ENCODE measurements at places on chromosomes 7 and 10.
A peak's percentile ranks its signal among the peaks of the same experiment; 100 is the strongest.

GRCh38 chr7:150487625-150488024, 27.0 kb upstream of the GIMAP7 start:
- no peak for DNase-seq

- no peak for DNase-seq
These were observed at the start of gene STAMBPL1 for GRCh38 chr10:88879534-88880281. TSS of gene STAMBPL1 (plus strand) at chr10:88880245. CDS start at chr10:88901709, 21,464 bp downstream.

GRCh38 chr10:5583525-5584175, 58.9 kb downstream of the CALML3 start:
- peak; percentile 29 for DNase-seq

GRCh38 chr10:100291356-100291755, 4.9 kb upstream of the BLOC1S2 start:
- DNase-seq = no peak

GRCh38 chr10:77637532-77638320, at the start of gene KCNMA1:
TSS of gene KCNMA1 (minus strand) at chr10:77637808.
- no peak for DNase-seq

DNA sequence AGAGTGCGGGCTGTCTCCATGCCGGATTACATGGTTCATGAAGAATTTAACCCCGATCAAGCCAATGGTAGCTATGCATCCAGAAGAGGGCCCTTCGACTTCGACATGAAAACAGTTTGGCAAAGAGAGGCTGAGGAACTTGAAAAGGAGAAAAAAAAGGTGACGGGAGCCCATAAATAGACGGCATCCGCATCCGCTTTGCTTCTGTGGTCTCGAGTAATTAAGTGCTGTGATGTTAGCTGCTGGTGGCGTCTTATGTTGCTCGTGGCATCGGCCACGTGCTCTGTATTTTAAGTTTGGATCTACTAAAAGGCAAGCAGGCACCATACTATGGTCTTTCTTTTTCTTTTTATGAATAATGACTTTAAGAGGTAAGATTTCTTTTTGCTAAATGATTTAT, 11.1 kb downstream of the C7orf57 start:
- no peak for DNase-seq

DNA sequence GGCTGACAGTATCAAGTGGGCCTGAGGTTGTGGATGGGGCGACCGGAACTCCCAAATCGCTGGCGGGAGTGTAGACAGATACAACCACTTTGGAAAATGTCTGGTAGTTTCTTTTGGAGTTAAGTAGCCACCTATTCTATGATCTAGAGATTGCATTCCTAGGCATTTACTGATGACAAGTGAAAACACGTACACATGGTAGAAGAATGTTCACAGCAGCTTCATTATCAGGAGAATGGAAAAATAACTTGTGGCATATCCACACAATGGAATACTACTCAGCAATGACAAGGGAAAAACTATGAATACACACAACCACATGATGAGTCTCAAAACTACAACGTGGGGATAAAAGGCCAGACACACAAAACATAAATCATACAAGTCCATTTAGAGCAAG, 146.0 kb downstream of the MYOF start:
- no peak for DNase-seq

GRCh38 chr10:96260014-96260413, 11.4 kb downstream of the BLNK start:
- DNase-seq = no peak

DNA sequence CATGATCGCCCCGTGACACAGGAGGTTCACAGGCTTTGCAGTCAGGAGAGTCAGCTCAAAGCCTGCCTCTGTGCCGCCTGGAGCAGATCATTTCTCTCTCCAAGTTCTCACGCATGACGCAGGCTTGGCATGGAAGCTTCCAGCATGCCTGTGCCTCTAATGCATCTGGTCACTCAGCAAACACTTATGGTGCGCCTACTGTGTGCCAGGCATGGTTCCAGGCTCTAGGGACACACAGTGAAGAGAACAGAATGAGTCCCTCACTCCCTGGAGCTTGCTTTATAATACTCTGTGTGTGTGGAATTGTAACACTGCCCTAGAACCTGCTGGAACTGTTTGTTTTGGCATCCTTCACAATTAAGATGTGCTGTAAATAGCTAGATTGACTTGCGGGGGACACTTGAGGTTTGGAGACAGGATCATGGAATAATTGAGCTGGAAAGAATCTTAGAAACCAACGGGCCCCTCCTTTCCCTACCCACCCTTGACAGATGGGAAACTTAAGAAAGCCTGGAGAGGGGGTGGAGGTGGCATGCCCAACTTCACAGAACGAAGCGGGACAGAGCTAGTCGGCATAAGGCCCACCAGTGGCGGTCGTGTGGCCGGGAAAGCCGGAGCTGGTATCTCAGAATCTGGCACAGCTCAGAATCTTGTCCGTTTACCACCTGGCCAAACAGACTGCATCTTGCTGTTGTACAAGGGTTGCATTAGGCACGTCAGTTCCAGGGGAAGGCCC, 4.6 kb upstream of the MYH16 start:
- DNase-seq = no peak

- DNase-seq = peak; percentile 60
These were observed 37.3 kb upstream of the LAMB4 start for GRCh38 chr7:108167460-108167859.

- DNase-seq = no peak
These were observed 52.1 kb downstream of the PNLIPRP2 start for GRCh38 chr10:116672891-116673290.

DNA sequence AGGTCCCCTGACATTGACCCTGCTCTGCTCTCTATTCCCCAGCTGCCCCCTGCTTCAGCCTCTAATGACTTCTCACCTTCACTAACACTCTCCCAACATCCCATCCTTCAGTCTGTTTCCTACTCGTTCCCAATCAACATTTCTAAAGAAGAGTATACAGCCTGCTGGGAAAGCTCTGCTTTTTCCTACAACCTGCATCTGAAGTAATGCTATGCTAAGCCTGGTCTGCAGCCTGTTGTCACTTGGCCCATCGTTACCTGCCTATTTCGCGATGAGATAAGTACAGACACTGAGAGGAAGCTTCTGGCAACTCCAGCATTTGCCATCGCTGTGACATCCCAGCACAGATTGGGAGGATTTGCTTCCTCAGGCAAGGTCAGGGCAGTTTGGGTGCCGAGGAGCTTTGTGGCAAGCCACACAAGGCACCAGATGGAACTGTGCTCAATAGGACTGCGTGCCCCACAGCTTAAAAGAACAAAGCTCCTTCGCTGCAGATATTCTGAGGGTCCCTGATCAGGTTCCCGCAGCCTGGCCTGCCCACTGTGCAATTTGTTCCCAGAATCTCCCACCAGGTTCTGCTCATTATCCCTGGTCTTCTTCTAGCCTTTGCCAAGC, 51.4 kb downstream of the PKD1L1 start:
- no peak for DNase-seq

GRCh38 chr10:12726971-12727831, 274.3 kb downstream of the CCDC3 start:
- no peak for DNase-seq

DNA sequence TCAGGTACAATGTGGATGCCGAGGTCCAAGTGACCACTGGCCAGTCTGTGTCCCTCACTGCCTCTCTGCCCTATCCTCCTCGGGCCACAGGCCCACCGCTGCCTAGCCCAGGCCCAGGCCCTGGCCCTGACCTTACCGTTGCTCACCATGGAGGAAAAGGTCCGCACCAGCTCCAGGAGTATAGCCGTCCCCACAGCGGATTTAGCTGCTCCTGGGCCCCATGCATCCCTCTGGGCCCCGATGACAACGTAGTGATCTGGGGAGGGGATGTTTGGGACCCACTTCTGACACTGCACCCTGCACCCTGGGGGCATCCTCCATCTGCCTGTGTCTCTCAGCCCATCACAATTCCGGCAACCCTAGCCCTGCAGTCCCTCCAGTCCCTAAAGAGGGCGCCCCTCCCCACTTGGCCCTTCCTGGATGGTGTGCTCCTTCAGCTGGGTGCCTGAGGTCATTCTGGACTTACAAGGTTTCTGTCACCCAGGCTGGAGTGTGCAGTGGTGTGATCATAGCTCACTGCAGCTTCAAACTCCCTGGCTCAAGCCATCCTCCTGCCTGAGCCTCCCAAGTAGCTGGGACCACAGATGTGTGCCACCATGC, 12.1 kb downstream of the TFR2 start:
- DNase-seq = peak; percentile 32

DNA sequence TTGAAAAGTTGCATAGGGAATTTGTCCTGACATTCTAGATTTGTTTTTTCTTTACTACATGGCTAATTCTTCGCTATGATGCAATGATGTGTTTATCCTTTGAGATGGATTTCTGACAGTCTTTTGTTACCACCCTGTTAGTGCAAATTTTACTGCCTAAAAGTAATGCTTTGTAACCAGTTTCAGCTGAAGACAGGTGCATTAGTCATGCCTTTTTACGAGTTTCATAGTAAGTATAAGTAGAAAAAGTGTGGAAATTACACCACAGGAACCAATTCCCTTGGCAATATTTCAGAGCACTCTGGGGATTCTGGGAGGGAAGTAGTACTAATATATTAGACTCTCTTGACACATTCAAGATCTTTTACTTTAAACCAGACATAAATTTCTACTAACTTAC, 257.8 kb upstream of the DKK1 start:
- no peak for DNase-seq

DNA sequence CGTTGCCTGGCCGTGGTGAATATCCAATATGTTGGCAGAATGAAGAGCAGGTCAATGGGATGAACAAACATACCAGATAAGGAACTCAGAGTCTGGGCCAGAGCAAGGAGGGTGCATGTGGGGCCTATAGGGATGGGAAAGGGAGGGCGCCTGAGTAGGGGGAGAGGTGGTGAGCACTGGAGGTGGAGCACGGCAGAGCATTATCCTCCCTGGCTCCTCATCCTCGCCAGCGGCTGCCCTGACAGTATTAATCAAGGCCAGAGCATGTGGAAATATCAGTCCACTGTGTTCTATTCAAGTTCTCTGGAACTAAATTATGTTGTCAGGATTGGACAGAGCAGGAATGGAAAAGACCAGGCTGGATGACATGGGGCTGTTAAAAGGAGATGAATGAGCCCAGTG, 254.8 kb upstream of the ZMIZ1 start:
- no peak for DNase-seq

- DNase-seq = peak; percentile 69
These were observed 34.9 kb downstream of the CALML3 start for GRCh38 chr10:5559642-5560141.

DNA sequence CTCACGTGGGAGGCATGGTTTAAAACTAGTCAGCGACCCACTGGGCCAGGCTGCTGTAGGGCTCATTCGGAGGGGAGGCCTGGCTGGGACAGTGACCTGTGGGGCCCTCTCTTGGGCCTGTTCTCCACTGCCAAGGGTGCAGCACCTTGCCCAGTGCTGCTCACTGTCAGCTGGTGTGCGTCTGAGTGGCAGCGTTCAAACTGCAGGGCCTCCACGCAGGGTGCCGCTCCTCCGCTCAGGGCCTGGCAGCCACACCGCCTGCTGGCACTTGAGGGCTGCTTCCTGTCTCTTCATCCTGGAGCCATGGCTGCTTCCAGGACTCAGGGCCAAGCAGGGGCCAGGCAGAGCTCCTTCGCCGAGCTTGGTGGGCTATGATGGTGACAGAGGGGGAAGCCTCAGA, 18.3 kb downstream of the ADAMTS14 start:
- DNase-seq = no peak

- no peak for DNase-seq
These were observed 107.8 kb downstream of the GALNT17 start for GRCh38 chr7:71239586-71240268.

DNA sequence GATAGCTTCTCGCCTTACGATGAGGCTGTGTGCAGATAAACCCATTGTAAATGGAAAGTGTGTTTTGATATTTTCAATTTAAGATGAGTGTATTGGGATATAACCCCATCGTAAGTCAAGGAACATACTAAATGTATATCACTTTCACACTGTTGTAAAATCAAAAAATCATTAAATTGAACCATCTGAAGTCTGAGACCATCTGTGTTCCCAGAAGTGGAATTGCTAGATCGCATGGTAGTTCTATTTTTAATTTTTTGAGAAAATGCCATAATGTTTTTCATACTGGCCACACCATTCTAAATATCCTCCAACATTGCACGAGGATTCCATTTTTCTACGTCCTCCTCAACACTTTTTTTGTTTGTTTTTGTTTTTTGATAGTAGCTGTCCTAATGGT, 209.1 kb upstream of the MTPN start:
- DNase-seq = no peak

- DNase-seq = no peak
These were observed 395 bp downstream of the ZNF487 start for GRCh38 chr10:43437141-43437870.

GRCh38 chr10:132294561-132295318, 13.0 kb downstream of the STK32C start:
- DNase-seq = no peak

GRCh38 chr7:83547526-83547925, 101.4 kb downstream of the SEMA3E start:
- DNase-seq = peak; percentile 67

DNA sequence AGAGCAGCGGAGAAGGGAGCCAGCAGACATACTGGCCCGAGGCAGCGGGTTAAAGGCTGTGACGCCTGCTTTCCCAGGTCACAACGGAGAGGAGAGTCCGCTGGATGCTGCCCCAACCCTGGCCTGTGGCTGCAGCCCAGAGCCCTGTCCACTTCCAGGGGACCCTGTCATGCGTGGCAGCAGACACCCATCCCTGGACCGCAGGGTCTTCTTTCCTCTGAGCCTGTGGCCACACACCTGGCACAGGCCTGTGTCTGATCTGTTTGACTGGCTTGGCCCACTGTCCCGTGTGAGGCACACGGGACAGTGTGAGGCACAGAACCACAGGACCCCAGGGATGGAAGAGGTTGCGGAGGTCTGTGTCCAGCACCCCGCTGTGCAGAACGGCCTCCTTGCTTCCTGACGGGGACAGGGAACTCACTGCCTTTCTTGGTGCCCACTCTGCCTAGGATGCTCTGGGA, 42.4 kb downstream of the INSIG1 start:
- no peak for DNase-seq

DNA sequence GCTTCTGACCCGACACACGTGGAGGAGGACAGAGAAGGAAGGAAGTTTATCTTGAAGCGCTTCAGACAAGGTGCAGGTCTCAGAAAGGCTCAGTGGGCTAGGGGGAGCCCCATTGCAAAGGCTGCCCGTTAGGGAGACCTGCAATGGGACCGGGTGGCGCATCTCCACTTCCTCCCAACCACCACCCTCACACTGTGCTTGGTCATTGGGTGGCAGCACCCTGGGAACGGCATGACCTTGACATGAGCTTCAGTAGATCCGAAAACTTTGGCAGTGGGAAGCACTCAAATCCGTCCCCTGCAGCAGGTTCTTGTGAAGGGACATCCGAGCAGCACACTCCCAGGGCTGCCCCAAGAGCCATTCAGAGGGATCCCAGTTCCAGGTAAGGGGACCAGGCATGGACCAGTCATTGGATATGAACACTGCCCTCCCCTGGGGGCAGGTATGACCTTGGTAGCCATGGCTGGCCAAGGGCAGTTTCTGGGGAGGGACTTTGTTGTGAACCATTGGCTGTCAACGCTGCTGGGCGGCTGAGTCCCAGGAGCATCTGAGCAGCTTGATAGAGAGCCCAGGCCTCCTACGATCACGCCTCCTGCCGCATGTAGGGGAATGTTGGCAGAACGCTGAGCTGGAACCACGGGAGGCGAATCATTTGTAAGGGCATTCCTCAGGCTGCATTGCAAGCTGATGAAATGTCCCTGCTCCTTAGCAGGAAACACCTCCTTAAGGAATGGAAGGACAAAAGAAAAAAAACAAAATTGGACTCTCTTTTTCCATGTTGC, 31.7 kb downstream of the GALNTL5 start:
- DNase-seq = peak; percentile 61
